Renal cortex interstitium (tissue), 15 donors: ENCODE measurements at places on chromosomes 7 and 10. TPM values are rescaled to one million over a fixed set of nuclear protein-coding genes. Genes with fewer than 3 reads are reported as not detected.

DNA sequence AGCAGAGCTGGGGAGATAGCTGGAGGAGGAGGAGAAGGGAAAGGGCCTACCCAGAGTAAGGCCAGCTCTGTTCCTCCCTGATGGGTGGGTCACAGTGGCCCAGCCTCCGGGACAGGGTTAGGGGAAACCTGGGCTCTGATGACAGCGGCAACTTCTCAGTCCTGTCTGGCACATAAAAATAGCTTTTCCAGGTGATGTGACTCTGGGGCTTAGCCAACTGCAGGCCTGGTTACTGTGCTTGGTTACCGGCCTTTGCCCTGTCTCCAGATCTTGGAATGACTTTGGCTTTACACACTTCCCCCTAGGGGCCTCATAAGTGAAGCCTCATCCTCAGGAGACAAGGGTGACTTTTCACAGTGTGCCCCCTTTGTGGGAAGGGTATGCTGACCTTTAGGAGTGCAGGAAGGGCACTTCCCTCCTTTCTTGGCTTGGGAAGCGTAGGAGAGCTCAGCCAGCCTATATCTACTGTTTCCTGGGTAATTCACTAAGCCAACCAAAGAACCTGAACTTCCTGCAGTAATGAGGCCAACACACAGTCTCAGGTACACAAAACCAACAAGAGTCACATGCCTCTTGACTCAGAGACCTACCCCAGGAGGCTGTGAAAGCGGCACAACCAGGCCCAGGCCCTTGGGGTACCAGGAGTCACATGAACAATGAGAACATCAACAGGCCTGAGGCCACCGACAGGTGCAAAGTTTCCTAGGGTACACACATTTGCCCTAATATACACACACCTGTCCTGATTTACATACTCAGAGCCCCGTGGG lies 11.7 kb upstream of the HILPDA start:
- DNase-seq = no peak

DNA sequence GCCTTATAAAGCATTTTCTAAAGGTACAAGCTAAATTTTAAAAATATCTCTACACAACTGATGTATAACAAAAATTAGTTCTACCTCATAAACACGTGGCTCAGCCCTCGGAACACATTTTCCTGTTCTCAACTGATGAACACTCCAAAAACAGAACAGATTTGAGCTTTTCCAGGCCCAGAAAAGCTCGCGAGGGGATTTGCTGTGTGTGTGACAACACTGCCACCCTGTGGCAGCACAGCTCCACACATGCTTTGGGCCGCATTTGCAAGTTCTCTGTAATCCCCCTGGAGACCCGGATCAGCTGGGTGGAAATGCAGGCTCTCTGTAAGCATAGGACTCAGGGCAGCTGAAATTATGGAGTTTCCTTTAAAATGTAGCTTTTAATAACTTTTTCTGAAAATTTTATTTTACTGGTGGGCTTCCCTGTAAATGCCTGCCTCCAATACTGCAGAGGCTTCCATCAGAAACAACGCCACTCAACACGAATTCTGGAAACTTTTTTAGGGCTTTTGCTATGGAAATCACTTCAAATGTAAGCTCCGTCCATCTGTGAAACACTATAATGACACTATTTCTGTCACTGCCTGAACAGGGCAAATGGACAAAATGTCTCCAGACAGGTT lies 155.5 kb downstream of the COBL start:
- peak; percentile 57 for DNase-seq

The NPY4R gene
- polyA plus RNA-seq = not detected

GRCh38 chr7:151271699-151272355 lies 23.3 kb upstream of the SMARCD3 start:
- no peak for DNase-seq
